Stimulated activated CD4-positive, alpha-beta T cell treated with anti-CD3 and anti-CD28 coated beads, Interleukin-4, amount 100 ng/mL, for 4 hours (primary cell): ENCODE measurements at places on chromosomes 12 and 14.
A peak's percentile ranks its signal among the peaks of the same experiment; 100 is the strongest.

- no peak for DNase-seq
Measured at GRCh38 chr12:83365317-83365716, 678.6 kb downstream of the TMTC2 start.

- DNase-seq = no peak
Measured at GRCh38 chr12:84198294-84198946, 714.2 kb downstream of the SLC6A15 start.

DNA sequence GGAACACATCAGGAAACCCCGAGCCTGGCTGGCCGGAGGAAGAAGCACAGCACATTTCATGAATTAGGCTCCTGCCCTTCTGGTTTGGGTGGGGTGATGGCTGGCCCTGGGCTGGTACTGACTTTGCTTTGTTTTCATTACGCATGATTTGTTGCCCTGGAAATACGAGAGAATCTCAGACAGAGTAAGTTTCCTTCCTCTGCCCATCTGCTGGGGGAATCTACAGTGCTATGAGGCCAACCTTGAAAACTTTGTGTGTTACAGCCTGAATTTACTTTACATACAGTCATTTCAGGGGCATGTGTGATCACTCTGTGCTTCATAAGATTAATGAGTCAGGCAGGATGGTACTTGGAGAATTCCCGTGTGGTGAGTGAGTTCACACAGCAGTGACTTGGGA lies 20.5 kb upstream of the SLC5A8 start:
- no peak for DNase-seq

- DNase-seq = no peak
Measured at GRCh38 chr14:39716987-39717570, 284.8 kb upstream of the FBXO33 start.

GRCh38 chr14:98514016-98514415 lies 758.0 kb downstream of the BCL11B start:
- DNase-seq = no peak

- DNase-seq = no peak
Measured at GRCh38 chr12:65875640-65876071, 51.4 kb downstream of the HMGA2 start.

GRCh38 chr14:61108496-61109141 lies 127.6 kb downstream of the SLC38A6 start:
- DNase-seq = no peak

DNA sequence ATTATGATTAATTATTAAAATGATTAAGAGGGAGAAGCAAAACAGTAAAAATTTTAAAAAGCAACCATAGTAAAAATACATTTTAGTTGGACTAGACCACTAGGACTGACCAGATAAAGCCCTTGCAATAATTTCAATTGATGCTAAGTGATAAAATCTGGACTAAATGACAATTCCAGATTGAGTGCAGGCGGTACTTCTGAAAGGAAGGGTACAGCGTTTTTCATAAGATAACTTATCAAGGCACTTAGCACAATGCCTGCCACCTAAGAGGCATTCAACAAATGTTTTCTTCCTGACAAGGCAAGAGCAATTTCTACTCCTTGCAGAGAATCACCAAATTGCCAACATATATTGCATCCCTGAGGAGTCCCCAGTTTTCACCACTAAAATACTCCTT lies 37.7 kb upstream of the OAS1 start:
- no peak for DNase-seq

DNA sequence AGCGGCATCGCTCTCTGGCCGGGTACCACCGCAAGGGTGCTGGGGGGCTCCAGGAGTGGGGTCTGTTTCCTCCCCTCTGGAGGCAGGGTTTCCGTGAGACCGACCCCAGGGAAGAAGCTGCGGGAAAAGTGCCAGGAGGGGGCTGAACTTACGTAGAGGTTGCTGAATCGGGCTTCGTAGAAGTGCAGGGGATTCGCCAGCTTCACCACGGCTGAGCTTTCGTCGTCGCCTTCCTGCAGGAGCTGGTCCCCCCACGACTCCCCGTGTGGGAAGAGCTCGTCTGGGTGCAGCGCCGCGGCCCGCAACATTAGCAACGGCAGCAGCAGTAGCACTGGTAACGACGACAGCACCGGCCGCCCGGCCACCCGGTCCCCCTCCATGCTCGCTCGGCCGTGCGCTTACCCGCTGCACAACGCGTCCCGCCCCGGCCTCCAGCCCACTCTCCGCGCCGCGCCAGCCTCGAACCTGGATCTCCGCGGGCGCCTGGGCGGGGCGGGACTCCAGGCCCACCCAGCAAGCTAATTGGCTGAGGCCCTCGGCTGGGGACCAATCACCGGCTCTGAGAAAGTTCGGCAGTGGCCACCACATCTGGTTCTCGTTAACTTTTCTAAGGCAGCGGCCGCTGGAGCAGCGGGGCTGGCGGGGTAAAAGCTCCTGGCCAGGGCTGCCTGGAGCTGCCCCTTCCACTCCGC lies at the start of gene NID2:
Gene NID2 (minus strand): TSS at position 445 of the 692 bp plus-strand sequence. CDS start 65 bp downstream, at position 380.
- peak; percentile 10 for DNase-seq

- no peak for DNase-seq
Measured at GRCh38 chr12:32505067-32505945, 105.9 kb downstream of the FGD4 start.

DNA sequence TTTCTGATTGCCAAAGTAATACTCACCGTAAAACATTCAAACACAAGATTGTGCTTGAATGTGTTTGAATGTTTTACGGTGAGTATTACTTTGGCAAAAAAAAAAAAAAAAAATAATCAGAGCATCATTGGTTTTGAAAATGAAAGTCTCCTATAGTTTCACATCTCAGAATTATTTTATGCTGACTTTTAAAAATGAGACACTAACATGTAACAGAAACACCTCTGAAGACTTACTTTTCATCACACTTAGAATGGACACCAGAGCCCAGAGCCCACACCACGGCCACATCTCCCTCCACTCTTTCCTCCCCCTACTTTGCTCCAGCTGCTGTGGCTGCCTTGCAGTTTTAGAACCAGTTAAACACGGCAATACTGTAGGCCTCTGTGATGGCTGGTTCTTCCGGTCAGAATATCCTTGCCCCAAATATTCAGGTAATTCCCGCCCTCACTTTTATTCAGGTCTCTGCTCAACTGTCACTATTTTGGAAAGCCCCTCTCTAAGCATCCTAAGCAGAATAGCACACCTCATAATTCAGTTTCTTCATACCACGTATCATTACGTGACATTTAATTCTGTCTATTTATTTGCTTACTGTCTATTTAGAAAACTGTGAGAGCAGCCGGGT lies 138.9 kb upstream of the MAX start:
- DNase-seq = no peak

DNA sequence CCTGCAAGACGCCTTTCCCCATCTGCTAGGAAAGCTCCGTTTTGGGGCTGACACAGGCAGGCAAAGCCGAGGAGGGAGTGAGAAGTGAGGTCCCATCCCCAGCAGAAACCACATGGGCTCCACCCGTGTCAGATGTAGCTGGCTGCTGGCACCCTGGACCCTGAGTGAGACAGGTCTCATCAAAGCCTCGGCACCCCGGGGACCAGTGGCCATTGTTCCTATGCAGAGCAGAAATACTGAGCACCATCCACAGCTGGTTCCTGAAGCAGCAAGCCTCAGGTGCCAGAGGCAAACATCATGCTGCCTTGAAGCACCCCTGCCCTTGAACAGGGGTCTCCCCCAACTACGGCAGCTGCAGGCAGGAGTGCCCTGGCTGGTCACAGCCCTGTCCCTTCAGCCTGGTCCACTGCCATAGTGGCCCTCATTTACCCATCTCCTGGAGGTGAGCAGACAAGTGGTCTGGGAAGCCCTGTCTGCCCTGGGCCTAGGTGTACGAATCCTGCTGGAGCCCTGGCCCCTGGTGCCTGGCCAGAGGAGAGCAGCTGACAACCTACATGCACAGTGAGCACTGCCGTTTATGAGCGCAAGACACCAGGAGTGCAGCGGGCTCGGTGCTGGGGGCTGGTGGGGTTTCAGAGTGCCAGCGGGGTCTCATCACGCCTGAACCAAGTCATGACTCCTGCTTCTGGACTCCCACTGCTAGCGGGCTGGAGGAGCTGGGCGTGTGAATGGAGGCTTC lies 289.8 kb upstream of the RTL1 start:
- DNase-seq = no peak

DNA sequence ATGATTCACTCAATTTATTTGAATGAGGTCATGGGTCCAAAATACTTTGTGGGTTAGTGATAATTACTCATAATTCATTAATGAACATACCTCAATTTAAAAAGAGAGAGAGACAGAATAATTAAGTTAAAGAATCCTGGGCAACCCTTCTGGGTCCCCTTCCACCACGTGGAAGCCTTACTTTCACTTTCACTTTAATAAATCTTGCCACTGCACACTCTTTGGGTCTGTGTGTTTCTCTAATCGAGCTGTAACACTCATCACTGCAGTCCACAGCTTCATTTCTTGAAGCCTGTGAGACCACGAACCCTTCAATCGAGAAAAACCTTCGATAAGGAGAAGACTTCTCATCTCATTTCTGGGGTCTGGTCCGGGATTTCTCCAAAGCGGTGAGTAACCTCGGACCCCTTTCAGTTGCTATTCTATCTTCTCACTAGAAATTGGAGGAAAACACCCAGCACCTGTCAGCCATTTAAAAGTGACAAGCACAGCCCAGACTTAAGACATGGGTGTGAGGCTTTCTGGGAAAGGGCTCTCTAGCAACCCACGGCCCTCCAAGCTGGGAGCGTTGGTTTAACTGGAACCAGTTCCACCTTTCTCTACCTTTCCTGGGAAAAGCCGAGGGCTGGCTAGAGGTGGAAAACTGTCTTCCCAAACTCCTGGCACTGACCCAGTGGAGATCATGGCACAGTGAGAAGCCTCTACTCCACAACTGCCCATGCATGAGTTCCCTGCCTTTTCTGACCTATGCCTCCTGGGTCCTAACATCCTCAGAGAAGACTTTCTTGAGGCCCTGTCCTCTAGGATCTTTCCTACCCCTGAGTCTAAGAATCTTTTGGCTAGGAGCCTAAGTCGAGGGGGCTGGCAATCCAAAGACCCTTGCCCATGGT lies 148.8 kb upstream of the ATF7IP start:
- DNase-seq = peak; percentile 16

GRCh38 chr12:93892423-93893268 lies 215.5 kb downstream of the CRADD start:
- no peak for DNase-seq

DNA sequence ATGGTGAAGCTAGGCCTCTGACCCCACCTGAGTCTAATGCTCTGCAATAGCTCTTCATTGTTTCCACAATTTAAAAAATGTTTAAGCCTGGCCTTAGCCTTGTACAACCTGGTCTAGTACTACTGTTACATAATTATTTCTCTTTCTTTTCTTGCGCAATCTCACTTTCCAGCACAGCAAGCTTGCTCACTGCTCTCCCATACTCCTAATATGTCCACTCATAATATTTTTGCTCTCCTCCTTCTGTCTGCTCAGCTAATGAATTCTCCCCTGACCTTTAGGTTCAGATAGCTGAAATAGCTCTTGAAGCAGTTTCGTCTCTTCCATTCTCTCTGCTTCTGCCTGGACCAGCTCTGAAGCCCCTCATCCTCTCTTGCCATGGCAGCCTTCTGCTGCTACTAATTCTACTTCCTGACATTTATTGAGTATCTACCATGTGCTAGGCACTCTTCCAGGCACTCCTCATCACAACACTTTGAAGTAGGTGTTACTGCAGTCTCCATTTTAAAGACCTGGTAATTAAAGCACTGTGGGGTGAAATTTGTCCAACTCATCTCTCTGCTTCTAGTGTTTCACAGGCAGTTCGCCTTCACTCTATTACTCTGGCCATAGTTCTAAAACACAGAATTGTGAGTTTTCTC lies 2.8 kb upstream of the SLC48A1 start:
- no peak for DNase-seq

- no peak for DNase-seq
Measured at GRCh38 chr12:112342587-112342986, 39.6 kb downstream of the HECTD4 start.

- peak; percentile 12 for DNase-seq
Measured at GRCh38 chr12:57461917-57462250, 2.3 kb downstream of the GLI1 start.

- DNase-seq = no peak
Measured at GRCh38 chr14:61438497-61438859, 117.1 kb downstream of the PRKCH start.

DNA sequence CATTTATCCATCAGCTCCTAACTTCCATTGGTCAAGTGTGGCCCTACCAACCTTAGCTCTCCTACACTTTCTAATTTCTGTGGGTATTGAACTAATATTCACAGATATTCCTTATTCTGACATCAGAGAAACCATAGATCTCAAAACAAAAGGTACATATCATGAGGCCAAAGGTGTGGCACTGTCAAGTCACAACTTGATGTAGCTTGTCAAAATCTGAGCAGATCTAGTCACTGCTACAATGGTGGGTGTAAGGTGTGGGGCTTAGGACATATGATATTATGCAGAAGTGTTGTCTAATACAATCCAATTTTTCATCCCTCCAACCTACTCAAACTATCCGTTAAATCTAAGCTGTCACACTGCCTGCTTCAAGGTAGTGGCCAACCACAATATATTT lies 114.0 kb upstream of the FAR2 start:
- DNase-seq = no peak

DNA sequence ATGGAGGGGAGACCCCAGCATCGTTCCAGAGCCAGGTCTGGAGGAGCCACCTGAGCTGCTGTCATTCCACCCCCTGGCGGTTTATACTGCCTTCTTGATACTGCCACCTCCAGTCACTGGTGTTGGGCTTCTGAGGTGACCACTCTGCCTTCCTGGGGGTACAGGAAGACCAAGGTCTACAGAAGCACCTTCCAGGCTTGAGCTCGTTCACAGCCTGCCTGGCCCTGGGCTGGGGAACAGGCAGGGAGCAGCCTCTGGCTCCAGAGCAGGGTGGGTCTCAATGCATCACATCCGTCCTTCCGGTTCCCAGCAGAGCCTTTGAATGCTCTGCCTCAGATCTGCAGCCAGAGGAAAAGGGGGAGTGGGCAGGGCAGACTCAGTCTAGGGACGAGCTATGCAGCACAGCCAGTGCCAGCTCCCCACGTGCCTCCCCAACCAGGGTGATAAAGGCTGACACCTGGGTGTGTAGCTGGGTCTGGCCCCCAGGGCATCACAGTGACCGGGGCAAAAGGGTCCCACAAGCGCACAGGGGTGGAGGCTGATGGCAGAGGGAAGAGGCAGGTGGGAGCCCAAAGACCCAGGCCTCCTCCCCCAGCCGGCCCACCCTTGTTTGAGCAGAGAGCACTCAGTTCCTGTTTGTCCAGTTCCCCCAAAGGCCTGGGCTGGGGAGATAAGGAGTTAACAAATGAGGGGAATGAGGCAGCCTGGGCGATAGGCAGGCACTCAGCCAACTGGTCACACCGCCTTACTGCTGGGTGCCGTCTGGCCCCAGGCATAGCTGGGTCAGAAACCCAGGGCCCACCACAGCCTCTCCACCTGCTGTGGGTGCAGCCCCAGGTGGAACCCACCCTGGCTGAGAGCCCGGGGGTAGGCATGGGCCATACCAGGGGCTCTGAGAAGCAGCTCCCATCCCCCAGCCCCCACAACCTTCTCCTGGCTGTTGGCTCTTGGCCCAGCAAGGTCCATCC lies 17.1 kb downstream of the DEGS2 start:
- DNase-seq = no peak

- DNase-seq = no peak
Measured at GRCh38 chr14:63371033-63371432, 52.3 kb upstream of the GPHB5 start.

- no peak for DNase-seq
Measured at GRCh38 chr14:89357655-89358297, 59.3 kb downstream of the FOXN3 start.
